ENCODE measurements at places on chromosomes 3 and 15. TPM values are rescaled to one million over a fixed set of nuclear protein-coding genes. Genes with fewer than 3 reads are reported as not detected.
A peak's percentile ranks its signal among the peaks of the same experiment; 100 is the strongest.

DNA sequence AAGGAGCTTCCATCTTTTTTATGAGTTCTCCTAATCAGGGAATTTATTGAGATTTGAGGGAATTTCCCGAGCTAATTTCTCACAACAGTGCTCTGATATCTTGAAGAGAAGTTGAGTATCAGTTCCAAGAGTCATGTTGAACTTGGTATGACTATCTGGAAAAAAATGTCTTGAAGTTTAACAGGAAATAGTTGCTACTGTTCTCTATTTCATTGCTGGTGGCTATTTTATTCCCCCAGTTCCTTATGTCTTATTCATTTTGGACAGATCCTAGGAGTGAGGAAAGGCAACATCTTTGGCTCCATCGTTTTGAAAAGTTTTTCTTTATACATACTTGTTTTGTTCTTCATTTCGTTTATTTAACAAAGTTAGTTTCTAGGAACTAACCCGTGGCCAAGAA is 307.8 kb upstream of the AGTR1 start:
- H3K27me3 ChIP-seq = no peaks in the 10 kb centered on the region
- H3K36me3 ChIP-seq = no peaks in the 10 kb centered on the region
- no peak overlapping the region for H3K27ac ChIP-seq
- H3K4me3 ChIP-seq = no peak overlapping the region
- no peaks in the 10 kb centered on the region for H3K4me1 ChIP-seq

- H3K27ac ChIP-seq = no peak overlapping the region
- no peaks in the 10 kb centered on the region for H3K36me3 ChIP-seq
- no peaks in the 10 kb centered on the region for H3K4me1 ChIP-seq
- no peaks in the 10 kb centered on the region for H3K27me3 ChIP-seq
- H3K4me3 ChIP-seq = no peak overlapping the region
These were observed 18.4 kb upstream of the BCHE start for GRCh38 chr3:165855581-165855980.

DNA sequence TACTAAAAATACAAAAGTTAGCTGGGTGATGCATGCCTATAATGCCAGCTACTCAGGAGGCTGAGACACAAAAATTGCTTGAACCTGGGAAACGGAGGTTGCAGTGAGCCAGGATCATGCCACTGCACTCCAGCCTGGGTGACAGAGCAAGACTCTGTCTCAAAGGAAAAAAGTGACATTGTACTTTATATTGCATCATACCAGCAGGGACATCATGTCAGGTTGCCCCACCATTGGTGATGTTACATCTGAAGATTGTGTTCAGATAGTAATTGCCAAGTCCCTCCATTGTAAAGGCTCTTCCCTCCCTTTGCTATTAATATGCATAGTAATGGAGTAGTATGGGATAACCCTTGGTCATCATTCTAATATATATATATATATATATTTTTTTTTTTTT is 44.8 kb downstream of the FOXL2 start:
- H3K27ac ChIP-seq = no peak overlapping the region
- no peaks in the 10 kb centered on the region for H3K4me1 ChIP-seq
- no peaks in the 10 kb centered on the region for H3K27me3 ChIP-seq
- no peak overlapping the region for H3K4me3 ChIP-seq
- H3K36me3 ChIP-seq = no peaks in the 10 kb centered on the region
- no peak for DNase-seq

DNA sequence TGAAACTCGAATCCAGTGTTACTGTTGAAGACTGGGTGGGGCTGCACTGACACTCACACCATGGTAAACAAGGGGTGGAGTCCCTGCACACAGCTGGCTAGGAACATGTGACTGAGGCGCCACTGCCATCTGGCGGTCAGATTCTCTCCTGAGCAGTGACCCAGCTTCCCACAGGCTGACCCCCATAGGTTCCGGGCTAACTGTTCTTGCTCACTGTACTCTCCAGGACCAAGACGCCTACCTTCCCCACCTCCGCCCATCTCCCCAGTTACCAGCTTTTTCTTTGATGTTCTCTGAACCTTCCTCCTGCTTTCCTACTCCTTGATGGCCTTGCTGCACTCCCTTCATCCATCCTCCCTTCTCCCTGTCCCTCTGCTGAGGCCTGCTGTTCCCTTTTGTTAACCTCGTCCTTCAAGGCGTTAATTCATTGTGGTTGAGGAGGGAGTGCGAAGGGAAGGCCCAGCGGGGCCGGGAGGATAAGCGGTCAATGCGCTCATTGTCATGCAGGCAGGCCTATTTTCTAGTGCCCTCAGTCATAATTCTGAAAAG is 115.2 kb downstream of the ATP8B4 start:
- no peaks in the 10 kb centered on the region for H3K36me3 ChIP-seq
- peak; percentile 34 for DNase-seq
- H3K4me3 ChIP-seq = no peak overlapping the region
- H3K27me3 ChIP-seq = peaks cover 9% of the 10 kb centered on the region
- no peaks in the 10 kb centered on the region for H3K4me1 ChIP-seq

- no peaks in the 10 kb centered on the region for H3K4me1 ChIP-seq
- no peaks in the 10 kb centered on the region for H3K27me3 ChIP-seq
- H3K27ac ChIP-seq = no peak overlapping the region
- H3K4me3 ChIP-seq = no peak overlapping the region
- DNase-seq = no peak
These were observed 899.5 kb upstream of the CFAP20DC start for GRCh38 chr3:59949311-59949710.

- peak overlapping the region; percentile 67 for H3K4me3 ChIP-seq
- no peaks in the 10 kb centered on the region for H3K27me3 ChIP-seq
- peaks cover 41% of the 10 kb centered on the region for H3K36me3 ChIP-seq
- no peak for DNase-seq
These were observed 3.5 kb downstream of the TKT start for GRCh38 chr3:53252096-53252946.

- no peaks in the 10 kb centered on the region for H3K36me3 ChIP-seq
- no peak overlapping the region for H3K4me3 ChIP-seq
- H3K4me1 ChIP-seq = no peaks in the 10 kb centered on the region
- no peaks in the 10 kb centered on the region for H3K27me3 ChIP-seq
These were observed 124.3 kb upstream of the RGMA start for GRCh38 chr15:93213281-93213680.

GRCh38 chr3:31022716-31023115 is 128.3 kb upstream of the GADL1 start:
- no peak overlapping the region for H3K4me3 ChIP-seq
- H3K27ac ChIP-seq = no peak overlapping the region
- no peak for DNase-seq
- no peaks in the 10 kb centered on the region for H3K4me1 ChIP-seq

DNA sequence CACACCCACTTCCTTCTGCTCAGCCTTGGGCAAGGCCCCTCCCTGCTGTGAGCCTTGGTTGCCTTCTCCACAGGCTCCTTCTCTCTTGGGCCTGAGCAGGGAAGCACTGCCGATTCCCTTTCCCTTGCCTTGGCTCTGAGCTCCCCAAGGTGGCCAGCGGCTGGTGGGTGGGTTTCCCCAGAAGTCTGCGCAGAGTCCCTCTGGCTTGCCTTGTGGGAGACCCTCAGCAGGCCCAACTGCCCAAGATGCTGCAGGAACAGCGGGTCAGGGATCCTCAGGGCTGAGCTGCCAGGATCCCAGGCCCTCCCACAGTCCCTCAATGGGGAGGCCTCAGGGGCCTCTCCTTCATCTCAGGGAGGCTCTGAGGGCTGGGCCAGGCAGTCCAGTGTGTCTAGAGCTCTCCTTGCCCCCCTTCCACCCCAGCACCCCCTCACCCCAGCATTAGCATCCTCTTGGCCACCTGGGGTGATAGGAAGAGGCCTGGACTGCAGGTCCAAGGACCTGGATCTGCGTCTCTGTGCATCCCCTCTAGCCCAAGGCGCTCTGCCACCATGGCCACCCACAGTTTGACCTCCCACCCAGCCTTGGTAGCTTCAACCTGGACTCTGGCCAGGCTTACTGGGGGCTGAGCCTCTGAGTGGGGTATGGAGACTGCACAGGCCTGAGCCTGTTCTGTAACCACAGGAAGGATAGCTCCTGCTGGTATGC is 68.6 kb downstream of the EXOG start:
- H3K27me3 ChIP-seq = no peaks in the 10 kb centered on the region
- no peak for DNase-seq
- no peaks in the 10 kb centered on the region for H3K4me1 ChIP-seq
- H3K4me3 ChIP-seq = no peak overlapping the region
- H3K27ac ChIP-seq = no peak overlapping the region
- no peaks in the 10 kb centered on the region for H3K36me3 ChIP-seq

DNA sequence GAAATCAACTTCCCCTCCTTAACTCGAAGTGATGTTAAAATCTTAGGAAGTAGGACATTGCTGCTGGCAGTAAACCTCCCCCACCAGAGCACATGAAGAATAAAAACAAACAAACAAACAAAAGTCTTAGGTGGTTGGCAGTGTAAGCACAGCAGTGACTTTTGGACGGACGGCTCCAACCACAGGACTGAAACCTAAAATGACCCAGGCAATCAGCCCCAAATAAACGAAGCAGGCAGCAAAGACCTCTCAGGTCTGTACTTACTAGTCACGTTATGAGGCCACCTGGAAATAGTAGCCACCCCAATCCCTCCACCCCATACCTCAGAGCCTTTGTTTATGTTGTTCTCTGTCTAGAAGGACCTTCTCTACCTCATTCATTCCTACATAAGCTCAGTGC is 33.5 kb upstream of the HES1 start:
- peaks cover 24% of the 10 kb centered on the region for H3K27me3 ChIP-seq
- H3K4me3 ChIP-seq = no peak overlapping the region
- peaks cover 24% of the 10 kb centered on the region for H3K4me1 ChIP-seq
- no peak overlapping the region for H3K27ac ChIP-seq
- no peak for DNase-seq

DNA sequence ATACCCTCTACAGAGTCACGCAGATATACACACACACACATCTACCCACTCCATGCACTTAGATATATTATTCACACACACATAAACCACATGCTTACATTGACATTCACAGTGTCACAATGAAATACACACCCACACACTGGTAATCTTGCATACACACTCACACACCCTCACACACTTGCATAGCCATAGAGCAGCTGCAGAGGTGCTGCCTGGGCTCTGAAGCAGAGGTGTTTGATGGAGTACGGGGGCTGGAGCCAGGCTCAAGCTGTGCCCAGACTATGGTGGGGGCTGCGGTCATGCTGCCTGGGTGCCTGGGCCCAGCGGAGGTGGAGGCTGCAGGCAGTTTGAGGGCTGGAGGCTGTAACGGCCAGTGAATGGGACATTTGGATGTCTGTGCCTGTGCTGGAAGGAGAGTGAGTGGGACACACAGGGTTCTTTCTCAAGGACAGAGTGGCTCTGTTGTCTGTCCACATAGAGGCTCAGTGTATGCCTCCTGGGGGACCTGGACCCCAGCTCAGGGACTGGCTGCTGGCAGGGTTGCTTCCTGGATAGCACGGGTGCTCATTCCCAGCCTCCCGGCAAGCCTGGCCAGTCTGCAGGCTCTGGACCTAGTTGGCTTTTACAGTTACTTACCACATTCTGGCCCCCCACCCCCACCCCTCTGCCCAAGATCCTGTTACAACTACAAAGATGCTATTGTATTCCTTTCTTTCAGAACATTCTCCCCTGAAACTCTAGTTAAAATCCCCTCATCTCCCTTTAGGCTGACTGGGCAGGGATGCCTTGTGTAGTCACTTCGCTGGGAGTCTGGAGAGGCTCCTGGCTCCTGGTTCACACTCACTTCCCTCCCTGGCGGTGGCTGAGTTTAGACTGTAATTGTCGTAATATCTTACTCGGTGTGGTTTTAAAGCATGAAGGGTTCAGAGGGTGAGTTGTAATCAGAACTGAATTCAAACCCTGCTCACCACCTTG is 12.5 kb downstream of the GASK1A start:
- H3K36me3 ChIP-seq = no peaks in the 10 kb centered on the region
- no peak for DNase-seq
- no peaks in the 10 kb centered on the region for H3K4me1 ChIP-seq

GRCh38 chr3:103918336-103918735 is 1448.4 kb upstream of the ALCAM start:
- no peak overlapping the region for H3K27ac ChIP-seq
- H3K4me1 ChIP-seq = no peaks in the 10 kb centered on the region
- no peaks in the 10 kb centered on the region for H3K36me3 ChIP-seq
- no peak overlapping the region for H3K4me3 ChIP-seq

- no peak for DNase-seq
- H3K4me1 ChIP-seq = no peaks in the 10 kb centered on the region
- no peaks in the 10 kb centered on the region for H3K36me3 ChIP-seq
- no peak overlapping the region for H3K27ac ChIP-seq
These were observed 52.4 kb upstream of the CMSS1 start for GRCh38 chr3:99765042-99765942.

DNA sequence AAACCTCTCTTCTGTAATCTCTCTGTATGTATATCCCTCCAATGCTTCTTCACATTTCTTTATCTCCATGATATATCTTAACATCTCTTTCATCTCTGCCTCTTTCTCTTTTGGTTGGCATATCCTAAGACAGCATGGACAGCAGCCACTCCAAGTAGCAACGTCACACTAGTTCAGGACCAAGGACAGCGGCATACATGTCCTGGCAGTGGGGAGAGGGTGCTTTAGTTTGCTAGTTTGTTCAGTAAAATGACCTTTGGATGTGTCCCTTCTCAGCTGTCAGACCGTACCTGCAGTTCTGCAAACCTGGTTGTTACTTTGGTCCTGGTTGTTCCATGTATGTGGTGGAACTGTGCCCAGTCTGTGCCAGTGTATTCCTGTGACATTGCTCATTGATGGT is 225.6 kb upstream of the ROPN1 start:
- no peaks in the 10 kb centered on the region for H3K36me3 ChIP-seq
- no peaks in the 10 kb centered on the region for H3K4me1 ChIP-seq
- H3K27ac ChIP-seq = no peak overlapping the region
- H3K27me3 ChIP-seq = peaks cover 5% of the 10 kb centered on the region

GRCh38 chr3:62135741-62136140 is 237.6 kb downstream of the FEZF2 start:
- H3K4me3 ChIP-seq = no peak overlapping the region
- H3K36me3 ChIP-seq = no peaks in the 10 kb centered on the region
- H3K27me3 ChIP-seq = peaks cover 19% of the 10 kb centered on the region
- no peaks in the 10 kb centered on the region for H3K4me1 ChIP-seq
- no peak for DNase-seq

- no peak for DNase-seq
- no peak overlapping the region for H3K27ac ChIP-seq
- H3K27me3 ChIP-seq = peaks cover 17% of the 10 kb centered on the region
- no peaks in the 10 kb centered on the region for H3K36me3 ChIP-seq
- H3K4me1 ChIP-seq = peaks cover 10% of the 10 kb centered on the region
These were observed 193.6 kb downstream of the UBE2E2 start for GRCh38 chr3:23396746-23397145.

DNA sequence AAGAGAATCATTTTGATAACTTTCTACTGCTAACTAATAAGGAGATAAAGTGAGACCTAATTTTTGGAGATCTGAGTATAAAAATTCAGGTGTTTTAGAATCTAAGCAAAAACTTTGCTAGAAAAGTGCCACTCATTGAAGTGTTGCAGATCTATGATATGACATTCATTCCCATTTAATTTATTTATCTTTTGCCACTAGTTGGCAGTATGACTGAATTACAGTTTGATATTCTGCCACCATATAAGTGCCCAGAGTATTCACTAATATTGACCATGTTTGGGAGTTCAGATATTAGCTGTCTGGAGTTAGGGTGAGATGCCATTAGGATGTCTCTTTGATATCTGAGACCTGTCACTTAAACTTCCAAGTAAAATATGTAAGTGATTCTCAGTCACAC is 251.3 kb upstream of the GBE1 start:
- H3K27ac ChIP-seq = no peak overlapping the region
- no peak for DNase-seq
- no peak overlapping the region for H3K4me3 ChIP-seq
- no peaks in the 10 kb centered on the region for H3K4me1 ChIP-seq
- no peaks in the 10 kb centered on the region for H3K36me3 ChIP-seq
- H3K27me3 ChIP-seq = no peaks in the 10 kb centered on the region

STRIT1 gene
- not detected for total RNA-seq

TCF12 gene
- total RNA-seq = 55.8 TPM

CIB2 gene
- 1.8 TPM for total RNA-seq

PRICKLE2 gene
- total RNA-seq = not detected
